ENCODE measurements at places on chromosomes 4 and X. TPM values are rescaled to one million over a fixed set of nuclear protein-coding genes. Genes with fewer than 3 reads are reported as not detected.

The DMRTC1 gene
- total RNA-seq, result 0.30 TPM

GRCh38 chrX:41142130-41142910, 57.1 kb downstream of the USP9X start:
- no peak for DNase-seq

- no peak for DNase-seq
These were observed at the start of gene GPR82 for GRCh38 chrX:41723826-41724225. TSS of gene GPR82 (plus strand) at chrX:41724181. CDS start at chrX:41727027, 2,846 bp downstream.

- DNase-seq, result no peak
These were observed 11.9 kb upstream of the MXD4 start for GRCh38 chr4:2273657-2274319.

Measured in activated T-cell treated with anti-CD3 and anti-CD28 coated beads, Interleukin-2, amount 50 U/mL, for 72 hours (primary cell).